ENCODE measurements at places on chromosomes 16 and 17.
A peak's percentile ranks its signal among the peaks of the same experiment; 100 is the strongest.

- no peak for DNase-seq
Observed at GRCh38 chr16:54282928-54283724, 3.5 kb downstream of the IRX3 start.

DNA sequence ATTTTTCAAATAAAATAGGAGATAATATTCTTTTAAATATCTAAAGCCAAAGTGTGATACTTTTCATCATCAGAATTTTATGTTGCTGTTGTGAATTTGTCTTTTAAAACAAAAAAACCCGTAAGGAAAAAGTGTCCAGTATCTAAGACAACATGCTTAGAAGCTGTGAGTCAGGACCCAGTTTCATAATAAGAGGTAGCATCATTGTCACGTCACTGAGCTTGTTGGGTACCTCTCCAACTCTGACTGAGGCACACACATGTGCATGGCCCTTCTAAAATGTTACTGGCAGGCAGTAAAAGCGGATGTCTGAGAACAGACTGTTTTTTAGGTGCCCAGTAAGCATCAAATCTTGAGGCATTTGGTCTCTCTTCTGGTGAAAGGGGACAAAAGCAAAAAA is 2.5 kb downstream of the CIAPIN1 start:
- DNase-seq = no peak

DNA sequence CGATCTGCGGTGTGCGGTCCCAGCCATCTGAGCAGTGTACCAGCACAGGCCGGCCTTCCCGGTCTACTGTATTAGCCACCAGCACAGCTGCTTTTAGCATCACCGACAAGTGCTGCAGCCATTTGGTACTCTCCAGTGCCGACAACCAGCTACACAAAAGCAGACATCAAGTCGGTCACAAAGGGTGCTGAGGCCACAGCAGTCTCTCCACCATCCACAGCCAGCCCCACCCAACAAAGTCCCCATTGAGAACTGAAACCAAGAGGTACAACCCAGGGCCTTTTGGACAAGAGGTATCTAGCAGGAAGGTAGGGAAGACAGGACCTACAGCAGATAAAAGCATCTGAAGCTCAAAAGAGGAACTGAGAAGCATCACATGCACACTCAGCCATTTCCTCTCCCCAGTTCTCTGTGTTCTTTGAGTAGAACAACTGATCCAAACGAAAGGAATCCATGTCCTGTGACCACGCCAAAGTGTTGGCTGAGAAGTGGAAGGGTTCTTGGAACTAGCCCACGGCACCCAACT is 9.5 kb downstream of the MTMR4 start:
- DNase-seq = no peak

DNA sequence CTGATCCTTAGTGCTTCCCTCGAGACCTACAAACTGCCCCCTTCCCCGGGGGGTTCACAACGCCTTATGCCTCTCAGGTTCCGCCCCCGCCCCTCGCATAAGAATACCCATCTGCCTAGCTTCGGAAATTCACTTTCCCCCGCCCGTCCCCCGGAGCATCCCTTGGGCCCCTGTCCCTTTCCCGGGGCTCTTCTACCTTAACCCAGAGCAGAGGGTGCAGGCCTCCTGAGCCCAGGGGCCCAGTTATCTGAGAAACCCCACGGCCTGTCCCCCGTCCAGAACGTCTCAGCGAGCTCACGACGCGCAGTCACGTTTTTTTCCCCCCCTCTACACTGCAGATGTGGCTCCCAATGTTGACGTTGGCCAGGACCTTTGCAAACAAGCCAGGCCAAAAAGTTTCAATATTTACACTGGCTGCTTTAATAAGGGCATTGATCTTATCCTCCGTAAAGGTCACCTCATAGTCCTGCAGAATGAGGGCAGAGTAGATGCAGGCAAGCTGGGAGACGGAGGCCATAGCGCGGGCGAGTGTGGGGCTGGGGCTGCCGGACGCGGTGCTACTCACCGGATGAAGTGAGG is 1.4 kb upstream of the NBR1 start:
- peak; percentile 15 for DNase-seq

DNA sequence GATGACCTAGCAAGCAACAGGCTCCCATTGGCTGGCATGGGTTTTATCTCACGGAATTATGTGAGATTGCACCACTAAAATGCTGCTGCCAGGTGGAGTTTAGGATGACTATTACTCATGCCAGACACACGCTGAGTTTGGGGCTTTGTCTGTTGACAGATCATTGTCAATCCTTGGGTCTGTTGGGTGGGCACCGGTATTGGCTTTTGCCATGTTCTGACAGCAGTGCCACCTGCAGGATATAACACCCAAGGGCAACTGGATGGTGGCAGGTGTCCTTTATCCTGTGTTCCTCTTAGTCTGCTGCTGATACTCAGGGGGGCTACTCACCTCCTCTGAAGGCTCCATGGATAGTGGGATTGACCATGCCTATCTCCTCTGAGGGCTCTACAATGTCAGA is 221.6 kb upstream of the DYNLRB2 start:
- DNase-seq = no peak

DNA sequence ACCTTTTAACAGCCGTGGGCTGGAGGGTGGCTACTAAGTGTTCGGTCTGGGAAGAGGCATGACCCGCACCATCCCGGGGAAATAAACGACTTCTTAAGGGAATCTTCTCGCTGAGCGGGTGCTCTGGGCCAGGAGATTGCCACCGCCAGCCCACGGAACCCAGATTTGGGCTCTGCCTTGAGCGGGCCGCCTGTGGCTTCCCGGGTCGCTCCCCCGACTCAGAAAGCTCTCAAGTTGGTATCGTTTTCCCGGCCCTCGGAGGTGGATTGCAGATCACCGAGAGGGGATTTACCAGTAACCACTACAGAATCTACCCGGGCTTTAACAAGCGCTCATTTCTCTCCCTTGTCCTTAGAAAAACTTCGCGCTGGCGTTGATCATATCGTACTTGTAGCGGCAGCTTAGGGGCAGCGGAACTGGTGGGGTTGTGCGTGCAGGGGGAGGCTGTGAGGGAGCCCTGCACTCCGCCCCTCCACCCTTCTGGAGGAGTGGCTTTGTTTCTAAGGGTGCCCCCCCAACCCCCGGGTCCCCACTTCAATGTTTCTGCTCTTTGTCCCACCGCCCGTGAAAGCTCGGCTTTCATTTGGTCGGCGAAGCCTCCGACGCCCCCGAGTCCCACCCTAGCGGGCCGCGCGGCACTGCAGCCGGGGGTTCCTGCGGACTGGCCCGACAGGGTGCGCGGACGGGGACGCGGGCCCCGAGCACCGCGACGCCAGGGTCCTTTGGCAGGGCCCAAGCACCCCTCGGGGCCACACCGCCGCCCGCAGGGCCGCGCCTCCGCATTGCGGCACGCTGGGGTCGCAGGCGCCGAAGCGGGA is 3.6 kb upstream of the CBX4 start:
- no peak for DNase-seq

DNA sequence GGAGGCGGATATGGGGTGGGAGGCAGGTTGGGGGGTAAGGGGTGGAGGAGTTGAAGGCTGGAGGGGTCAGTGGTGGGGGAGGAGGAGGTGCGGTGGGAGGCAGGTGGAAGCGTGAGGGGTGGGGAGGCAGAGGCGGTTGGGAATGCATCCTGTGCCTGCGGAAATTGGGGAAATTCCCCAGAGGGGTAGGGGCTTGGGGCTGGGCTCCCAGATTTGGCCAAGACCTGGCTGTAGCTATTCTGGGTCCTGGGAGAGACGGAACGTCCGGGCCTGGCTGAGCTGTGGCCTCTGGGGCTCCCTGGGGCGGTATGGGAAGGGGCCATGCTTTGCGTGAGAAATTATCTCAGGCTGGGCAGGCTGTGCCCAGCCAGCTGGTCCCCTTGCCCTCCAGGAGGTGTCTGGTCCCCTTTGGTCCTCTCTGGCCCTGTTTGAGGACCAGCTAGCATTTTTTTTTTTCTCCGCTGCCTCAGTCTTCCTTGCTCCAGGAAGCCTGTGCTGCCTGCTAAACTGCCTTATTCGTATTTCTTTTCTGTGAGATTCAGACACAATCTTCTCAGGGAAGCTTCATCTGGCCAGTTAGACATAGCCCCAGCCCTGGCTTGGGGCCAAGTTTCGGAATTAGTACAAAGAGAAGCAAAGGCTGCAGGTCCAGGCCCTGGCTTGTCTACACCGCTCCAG is 7.3 kb upstream of the TRPV2 start:
- peak; percentile 77 for DNase-seq

GRCh38 chr17:74864866-74865395 is 5.2 kb upstream of the GRIN2C start:
- DNase-seq = peak; percentile 36

DNA sequence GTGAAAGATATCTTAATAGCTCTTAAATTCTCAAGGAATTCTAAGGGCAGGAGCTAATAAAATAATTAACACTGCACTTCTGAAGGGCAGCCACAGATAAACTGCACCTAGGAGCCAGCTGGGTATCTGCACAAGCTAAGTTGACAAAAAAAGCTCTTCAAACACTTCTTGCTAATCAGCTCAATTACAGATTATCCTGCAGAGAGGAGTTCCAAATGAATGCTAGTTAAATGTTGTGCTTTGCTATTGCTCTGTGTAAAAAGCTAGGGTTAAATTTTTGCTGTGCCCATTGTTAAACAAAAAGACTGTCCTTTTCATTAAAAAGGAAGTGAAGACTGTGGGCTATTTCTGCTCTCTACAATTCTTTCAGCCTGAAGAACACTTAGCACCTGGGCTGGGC is 158.5 kb upstream of the SHISA6 start:
- DNase-seq = no peak

DNA sequence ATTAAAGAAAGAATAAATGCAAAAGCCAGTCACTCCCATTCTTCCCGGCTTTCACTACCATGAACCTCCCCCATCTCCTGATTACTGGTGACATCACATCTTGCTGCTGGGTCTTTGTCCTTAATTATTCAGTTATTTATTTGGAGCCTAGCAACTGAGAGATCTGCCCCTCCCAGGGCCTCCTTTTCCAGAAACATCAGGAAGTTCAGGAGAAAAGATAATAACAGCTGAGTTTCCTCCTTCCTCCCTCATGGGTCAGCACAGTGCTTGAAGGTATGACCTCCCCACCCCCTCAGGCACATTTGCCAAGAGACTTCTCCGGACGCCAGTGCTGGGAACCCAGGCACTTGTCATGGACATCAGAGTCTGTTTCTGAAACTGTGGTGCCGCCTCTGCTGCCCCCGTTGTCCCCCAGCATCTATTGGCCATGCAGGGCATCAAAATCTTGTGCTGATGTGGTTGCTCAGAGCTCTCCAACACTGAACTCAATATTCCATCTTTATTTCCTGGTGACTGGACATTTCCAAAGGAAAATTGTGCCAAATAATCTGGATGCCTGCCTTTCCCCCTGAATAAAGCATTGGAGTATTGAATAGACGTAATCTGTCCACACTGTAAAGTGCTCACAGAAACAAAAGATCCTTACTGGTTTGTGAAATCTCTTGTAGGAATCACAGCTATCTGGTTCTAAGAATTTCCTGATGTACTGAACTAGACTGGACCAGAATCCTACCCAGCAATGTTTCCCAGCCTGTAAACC is 71.8 kb downstream of the ZNF18 start:
- no peak for DNase-seq

Measured in NCI-H1105 (cell line).